ENCODE measurements at places on chromosomes 7 and 10.
A peak's percentile ranks its signal among the peaks of the same experiment; 100 is the strongest.

DNA sequence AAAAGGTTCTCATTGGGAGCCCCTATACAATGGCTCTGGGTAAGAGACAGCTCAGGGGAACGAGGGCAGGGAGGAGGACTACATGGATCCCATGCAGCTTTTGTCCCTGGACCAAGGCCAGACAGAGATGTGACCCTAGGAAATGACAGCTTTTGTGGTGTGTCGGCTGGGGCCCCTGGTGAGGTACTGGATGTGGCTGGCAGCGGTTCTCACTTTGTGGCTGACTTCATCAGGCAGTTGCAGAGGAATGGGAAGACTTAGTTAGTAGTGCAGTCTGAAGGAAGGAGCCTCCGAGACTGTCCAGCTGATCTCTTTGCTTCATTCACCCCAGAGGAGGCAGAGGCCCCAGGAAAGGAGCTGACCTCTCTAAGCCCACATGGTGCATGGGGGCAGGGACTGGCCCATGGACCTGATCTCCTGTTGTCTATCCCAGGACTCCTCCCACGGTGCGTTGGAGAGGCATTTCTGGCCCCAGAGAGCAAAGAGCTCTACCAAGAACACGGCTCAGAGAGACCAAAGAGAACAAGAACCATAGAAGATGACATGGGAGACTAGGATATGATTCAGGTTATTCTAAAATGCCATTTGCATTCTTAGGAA lies 202.9 kb downstream of the RPS24 start:
- no peak for DNase-seq

GRCh38 chr10:86254081-86254480 lies 112.5 kb downstream of the GRID1 start:
- DNase-seq: no peak

DNA sequence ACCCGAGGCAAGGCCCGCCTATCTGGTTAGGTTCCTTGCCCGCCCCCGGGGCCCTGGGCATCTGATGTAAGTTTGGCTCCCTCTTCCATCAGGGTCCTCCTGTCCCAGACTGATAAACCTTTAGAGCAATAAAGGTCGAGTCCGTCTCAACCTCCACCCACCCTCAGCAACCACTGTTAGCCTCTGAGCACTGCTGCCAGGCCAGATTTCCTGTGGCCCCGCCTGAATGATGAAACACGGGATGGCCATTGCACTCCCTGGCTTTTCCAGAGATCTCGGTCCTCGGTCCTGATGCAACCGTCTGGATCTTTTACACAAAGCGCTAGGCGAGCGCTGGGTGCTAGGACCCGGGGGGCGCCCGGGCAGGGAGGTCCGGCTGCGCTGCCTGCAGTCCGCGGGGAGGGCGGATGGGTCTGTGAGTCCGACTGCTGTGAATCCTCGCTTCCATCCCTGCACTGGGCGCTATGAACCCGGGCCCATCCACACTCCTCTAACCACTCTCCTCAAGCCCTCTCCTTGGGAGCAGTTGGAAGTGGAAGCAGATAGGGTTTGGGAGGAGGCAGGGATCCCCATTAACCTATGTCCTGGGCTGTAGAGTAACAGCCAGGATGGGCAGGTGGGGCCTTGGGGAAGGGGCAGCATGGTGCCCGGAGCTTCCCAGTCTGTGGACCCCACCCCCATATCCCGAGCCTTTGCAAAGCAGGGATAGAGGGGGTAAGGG lies 875 bp upstream of the DDIT4 start:
- peak; percentile 98 for DNase-seq

GRCh38 chr7:129055294-129055816 lies 444 bp upstream of the TNPO3 start:
- no peak for DNase-seq

DNA sequence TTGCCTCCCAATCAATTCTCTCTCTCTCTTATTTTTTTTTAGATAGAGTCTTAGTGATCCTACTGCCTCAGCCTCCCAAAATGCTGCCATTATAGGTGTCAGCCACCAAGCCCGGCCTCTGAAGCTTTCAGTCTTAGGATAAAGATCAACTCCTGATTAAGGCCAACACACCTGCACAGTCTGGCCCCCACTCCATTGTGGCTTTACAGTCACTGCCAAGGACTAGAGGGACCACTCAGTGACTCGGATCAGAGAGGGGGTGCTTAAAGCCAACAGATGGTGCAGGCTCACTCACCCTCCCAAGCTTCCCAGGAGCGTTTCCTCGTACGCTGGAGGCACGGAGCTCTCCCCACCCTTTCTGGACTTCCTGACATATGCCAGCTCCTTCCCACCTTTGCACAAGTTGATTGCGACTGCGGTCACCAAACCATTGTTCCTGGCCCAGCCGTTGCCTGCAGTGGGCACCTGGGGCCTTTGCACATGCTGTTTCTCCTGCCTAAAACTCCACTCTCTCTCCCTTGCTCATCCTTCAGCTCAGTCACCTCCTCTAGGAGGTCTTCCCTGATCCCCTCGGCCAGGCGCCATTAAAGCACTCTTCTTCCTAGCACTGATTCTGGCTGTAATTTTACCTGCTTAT lies 1.7 kb upstream of the CDH23 start:
- DNase-seq: no peak

- no peak for DNase-seq
Measured at GRCh38 chr10:44925811-44926750, 14.9 kb downstream of the TMEM72 start.

Measured in NCI-H226 (cell line).